Neuronal stem cell (in vitro differentiated cells): ENCODE measurements at places on chromosomes 5 and 9.

DNA sequence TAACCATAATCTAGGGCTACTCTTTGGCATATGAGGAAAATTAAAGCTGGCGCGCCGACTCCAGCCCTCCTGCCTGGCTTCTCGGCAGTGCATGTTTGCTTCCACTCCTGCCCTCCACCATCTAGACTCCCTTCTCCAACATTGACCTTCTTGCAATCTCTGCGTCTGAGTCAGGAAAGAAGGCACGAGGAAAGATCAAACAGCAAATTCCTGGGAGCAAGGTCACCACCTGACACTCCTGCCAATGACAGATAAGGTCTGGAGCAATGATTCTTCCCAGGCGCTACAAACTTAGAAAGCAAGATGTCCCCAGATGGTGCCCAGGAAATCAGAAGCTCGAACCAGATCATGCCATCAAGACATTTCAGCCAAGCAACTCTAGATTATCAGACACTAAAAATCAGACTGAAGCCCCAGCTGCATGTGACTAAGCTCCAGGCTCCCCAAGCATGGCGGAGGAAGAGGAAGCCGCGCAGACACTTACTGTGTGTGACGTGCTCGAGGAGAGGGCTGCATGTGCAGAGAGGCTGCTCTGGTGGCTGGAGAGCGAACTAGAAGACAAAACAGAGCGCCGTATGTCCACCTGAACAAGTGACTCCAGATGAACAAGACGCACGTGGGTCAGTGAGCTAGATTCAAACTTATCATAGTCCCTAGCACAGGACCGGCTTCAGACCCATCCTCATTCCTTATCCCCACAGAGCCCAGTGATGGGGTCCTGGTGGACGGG is 115.3 kb downstream of the UBE2R2 start:
- no peak overlapping the region for H3K27ac ChIP-seq
- H3K4me3 ChIP-seq: no peak overlapping the region
- H3K27me3 ChIP-seq: no peaks in the 10 kb centered on the region

DNA sequence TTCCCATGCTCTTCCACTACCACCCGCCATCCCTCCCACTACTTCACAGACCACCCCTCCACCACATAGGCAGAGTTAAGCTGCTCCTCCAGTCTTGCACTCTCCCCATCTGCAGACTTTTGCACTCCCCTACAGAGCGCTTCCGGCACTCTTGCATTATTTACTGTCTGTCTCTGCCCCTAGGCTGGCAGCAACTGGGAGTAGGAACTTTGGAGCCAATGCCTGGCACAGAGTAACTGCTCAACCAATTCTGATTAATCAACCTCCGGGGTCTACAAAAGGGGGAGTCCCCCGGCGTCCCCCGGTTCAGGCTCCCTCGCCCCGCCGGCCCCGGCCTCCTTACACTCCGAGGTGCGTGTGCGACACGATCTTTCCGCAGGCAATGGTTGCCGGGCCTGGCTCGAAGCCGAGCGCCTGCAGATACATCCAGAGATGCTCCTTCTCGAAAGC is 498 bp downstream of the HAUS6 start:
- peaks cover 4% of the 10 kb centered on the region for H3K36me3 ChIP-seq
- H3K4me1 ChIP-seq: peaks cover 4% of the 10 kb centered on the region
- DNase-seq: no peak

DNA sequence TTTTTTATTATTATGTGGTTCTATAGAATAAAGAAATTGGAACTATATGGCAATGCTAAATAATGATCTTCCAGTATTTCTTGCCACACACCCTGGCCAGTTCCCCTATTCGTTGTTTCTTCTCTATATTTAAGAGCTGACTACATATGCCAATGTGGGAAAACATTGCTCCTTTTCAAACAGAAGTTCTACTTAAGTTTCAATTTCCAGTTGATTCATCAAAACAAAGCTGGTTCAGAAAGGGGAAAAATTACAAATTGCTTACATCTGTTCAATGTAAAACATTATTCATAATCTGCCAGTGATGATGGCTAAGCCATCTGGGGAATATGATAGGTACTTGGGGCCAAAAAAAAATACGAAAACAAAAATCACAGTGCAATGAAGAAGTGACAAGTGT is 76.9 kb downstream of the ST8SIA4 start:
- no peak overlapping the region for H3K27ac ChIP-seq
- no peak for DNase-seq
- no peaks in the 10 kb centered on the region for H3K27me3 ChIP-seq
- no peak overlapping the region for H3K4me3 ChIP-seq
- no peaks in the 10 kb centered on the region for H3K36me3 ChIP-seq
- H3K4me1 ChIP-seq: peaks cover 24% of the 10 kb centered on the region

GRCh38 chr5:154779105-154779504 is 23.9 kb downstream of the LARP1 start:
- H3K36me3 ChIP-seq: no peaks in the 10 kb centered on the region
- no peak for DNase-seq
- H3K4me1 ChIP-seq: peaks cover 7% of the 10 kb centered on the region
- H3K27ac ChIP-seq: no peak overlapping the region

GRCh38 chr9:33381231-33381791 is 21.1 kb downstream of the AQP7 start:
- H3K4me3 ChIP-seq: no peak overlapping the region
- no peaks in the 10 kb centered on the region for H3K27me3 ChIP-seq
- H3K36me3 ChIP-seq: no peaks in the 10 kb centered on the region
- DNase-seq: peak; percentile 23
- H3K27ac ChIP-seq: no peak overlapping the region
